ENCODE measurements at places on chromosomes 5 and 9. TPM values are rescaled to one million over a fixed set of nuclear protein-coding genes. Genes with fewer than 3 reads are reported as not detected.

TEK gene
- total RNA-seq, result not detected

GRCh38 chr5:125812651-125813050 lies 610.6 kb upstream of the GRAMD2B start:
- DNase-seq, result no peak

XPA gene
- 24.0 TPM for total RNA-seq

- DNase-seq, result no peak
Observed at GRCh38 chr5:121833617-121834016, 18.1 kb upstream of the FTMT start.

ASPN gene
- not detected for total RNA-seq

GRCh38 chr5:149680810-149681221 lies 49.3 kb upstream of the PPARGC1B start:
- DNase-seq, result no peak

DNA sequence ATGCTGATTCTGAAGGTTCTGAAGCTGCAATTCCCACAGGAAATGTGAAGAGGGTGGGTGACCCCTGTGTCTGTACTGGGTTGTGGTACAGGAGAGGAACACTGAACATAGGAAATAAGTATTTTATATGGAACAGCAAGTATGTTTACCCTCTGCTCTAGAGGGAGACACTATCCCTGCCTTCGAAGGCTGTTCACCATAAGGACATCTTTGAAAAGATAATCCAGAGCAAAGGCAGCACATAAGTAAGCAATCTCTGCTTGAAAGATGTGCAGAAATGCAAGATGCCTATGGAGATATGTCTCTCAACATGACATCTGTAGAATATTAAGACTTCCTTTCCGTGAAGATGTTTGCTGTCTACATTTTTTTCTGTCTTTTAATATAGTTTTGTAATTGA lies 184.4 kb upstream of the EFNA5 start:
- no peak for DNase-seq

TBC1D13 gene
- 31.4 TPM for total RNA-seq

Measured in CD4-positive, alpha-beta memory T cell (primary cell).